ENCODE measurements at places on chromosomes 6 and 20.

DNA sequence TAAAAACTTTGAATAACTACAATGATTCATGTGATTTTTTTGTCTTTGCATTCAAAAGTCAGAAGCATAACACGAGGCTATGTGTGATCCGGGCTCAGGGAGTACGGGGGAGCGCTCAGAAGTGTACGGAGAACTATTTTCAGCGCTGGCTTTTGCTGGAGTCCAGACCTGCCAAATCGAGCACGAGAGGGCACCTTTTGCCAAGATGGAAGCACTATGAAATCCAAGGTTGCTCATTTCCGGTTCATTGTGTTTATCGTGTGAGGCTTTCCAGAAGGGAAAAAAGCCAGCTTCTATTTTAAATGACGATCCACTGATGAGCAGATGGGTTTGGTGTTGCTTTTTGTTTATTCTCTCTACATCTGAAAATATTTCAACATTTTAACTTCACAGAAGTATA, 11.3 kb downstream of the RAMACL start:
- DNase-seq: no peak

- no peak for DNase-seq
These were observed 290.2 kb downstream of the PHACTR1 start for GRCh38 chr6:13006578-13007300.

DNA sequence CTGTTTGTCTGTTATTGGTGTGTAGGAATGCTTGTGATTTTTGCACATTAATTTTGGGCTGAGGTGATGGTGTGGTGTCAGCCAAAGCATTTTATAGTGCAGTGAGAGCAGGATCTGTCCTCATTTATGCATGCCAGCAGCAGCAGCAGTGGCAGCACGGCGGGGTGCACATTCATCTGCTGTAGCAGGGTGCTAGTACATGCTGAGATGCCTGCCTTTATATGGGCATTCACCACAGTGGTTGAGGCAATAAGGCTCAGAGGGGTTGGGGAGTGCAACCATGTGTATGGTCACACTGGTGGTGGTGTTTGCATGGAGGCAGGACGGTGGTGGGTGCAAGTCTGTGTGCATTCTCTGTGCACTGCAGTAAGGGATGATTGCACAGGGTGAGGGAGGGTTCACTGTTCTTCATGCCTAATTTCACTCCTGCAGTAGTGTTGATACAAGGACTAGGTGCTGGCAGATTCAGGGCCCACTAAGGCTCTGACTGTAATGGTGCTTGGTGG, 129.3 kb upstream of the SYNCRIP start:
- DNase-seq: no peak

DNA sequence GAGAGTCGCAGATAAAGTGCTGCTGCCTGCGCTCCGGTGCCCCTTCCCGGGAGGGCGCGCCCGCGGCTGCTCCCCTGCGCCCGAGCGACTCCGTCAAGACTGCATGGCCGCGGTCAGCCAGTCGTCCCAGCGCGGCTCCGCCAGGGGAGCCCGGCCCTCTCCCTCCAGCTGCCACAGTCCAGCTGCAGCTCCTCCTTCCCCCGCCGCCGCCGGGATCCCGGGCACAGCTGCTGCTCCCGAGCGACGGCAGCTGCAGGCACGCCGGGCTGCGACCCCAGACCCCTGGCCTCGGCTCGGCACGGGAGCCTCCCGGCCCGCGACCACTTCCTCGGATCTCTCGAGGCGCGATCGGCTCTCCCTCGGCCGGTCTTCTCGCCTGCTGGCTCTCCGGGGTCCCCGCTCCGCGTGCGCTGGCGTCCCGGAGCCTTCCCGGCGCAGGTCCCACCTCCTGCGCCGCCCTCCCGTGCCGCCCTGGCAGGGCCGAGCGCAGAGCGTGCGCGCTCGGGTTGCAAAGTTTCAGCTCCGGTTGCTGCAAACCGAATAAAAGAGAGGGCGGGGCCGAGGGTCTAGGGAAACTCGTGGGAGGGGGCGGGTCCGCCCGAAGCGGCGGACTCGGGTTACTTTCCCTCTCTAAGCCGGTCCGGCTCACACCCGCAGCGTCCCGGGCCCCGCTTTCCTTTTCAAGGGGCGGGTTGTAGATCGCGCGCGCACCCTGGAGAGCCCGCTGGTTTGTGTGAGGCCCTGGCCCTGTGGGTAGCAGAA, at the start of gene CNKSR3:
CNKSR3 (minus strand) TSS at position 542 of the 762 bp plus-strand sequence. CDS start 571 bp downstream, outside the sequence.
- peak; percentile 96 for DNase-seq

DNA sequence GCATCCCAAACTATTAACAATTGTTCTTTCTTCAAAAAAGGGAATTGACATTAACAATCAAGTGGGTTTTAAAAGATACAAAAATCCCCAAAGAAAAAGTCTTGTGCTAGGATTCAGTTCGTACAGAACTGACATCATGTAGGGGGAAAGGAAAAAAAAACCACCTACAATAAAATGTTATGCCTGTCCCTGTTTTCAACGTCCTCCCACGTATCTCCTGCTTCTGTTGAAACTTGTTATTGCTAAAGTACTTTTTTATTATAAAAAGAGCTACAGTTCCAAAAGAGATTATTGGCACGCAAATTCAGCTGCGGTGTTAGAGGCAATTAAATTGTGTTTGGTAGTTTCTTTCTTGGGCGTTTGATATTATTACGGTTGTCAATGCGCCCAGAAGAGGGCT, 102.8 kb upstream of the PHACTR1 start:
- no peak for DNase-seq

- no peak for DNase-seq
These were observed 585 bp downstream of the PIM1 start for GRCh38 chr6:37170273-37171200.

DNA sequence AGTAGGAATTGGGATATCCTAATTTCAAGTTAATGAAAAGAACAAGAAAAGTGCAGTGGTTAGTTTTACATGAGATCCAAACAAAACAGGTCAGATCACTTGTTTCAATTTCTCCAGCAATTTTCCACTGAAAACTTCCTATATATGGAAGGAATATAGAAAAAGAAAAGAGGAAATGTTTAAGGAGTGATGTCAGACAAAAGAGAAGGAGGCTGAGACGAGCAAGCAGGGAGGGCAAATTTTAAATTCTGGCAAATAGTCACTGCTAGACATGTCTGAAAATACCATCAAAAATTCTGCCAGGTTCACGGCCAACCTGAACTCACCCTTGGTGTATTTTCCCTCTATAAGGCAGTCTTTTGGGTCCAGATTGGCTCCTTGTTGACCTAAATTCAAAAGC, 9.5 kb upstream of the NUP153 start:
- DNase-seq: no peak

- no peak for DNase-seq
These were observed 12.2 kb downstream of the BPIFB4 start for GRCh38 chr20:33091693-33092092.

DNA sequence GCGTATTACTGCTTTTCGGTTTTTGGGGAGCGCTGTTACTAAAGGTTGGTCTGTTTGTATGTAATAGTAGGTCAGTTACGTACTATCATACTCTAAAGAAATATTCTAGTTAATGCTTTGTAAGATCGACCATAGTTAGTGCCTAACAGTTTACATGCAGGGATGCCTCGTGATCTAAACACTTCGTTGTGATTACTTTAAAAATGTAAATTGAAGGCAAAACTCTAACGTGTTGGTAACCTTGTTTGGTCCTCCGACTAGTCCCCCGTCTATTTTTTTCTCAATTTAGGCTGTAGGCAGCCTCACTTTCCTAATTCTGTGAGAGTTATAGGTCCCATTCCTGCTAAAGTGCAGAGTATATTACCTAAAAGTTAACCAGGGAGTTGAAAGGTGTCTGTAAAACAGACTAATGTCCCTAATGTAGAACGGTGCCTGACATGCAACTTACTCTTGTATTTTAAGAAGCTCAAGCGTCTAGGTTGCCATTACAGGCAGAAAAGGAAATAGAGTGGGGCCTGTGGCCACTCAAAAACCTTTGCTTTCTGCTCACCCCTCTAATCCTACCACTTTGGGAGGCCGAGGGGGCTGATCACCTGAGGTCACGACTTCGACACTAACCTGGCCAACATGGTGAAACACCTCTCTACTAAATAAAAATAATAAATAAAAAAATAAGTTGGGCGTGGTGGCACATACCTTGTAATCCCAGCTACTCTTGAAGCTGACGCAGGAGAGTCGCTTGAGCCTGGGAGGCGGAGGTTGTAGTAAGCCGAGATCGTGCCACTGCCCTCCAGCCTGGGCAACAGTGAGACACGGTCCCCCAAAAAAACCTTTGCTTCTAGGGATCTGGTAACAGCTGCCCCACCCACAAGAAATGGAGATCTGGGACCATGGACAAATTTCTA, 37.8 kb downstream of the HFE start:
- no peak for DNase-seq

DNA sequence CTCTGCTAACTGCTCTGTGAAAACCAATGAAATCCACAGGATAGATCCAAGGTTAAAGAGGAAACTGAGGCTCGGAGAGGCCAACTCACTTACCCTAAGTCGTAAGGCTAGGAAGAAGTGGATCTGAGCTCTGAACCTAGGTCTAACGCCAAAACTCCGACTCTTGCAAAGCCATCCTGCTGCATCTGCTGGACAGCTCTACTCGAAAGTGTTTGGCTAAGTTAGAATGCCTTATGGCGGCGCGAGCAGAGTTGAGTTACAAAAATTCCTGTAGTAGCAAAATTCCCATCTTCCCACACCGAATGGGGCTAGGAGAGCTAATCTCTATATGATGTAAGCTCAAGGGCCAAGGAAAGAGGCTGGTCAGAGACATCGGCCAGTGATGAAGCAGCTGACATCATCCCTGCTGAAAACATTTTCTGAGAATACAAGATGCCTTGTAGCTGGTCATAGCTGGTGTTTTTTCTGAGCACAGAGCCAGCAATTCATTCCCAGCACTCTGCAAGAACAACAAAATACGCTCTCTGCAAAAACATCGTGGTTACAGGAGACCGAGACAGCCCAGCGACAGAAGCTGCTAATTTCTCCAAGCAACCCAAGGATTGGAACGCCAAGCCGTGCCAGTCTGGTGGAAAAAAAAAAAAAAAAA, 1.8 kb downstream of the SPATA2 start:
- DNase-seq: no peak

DNA sequence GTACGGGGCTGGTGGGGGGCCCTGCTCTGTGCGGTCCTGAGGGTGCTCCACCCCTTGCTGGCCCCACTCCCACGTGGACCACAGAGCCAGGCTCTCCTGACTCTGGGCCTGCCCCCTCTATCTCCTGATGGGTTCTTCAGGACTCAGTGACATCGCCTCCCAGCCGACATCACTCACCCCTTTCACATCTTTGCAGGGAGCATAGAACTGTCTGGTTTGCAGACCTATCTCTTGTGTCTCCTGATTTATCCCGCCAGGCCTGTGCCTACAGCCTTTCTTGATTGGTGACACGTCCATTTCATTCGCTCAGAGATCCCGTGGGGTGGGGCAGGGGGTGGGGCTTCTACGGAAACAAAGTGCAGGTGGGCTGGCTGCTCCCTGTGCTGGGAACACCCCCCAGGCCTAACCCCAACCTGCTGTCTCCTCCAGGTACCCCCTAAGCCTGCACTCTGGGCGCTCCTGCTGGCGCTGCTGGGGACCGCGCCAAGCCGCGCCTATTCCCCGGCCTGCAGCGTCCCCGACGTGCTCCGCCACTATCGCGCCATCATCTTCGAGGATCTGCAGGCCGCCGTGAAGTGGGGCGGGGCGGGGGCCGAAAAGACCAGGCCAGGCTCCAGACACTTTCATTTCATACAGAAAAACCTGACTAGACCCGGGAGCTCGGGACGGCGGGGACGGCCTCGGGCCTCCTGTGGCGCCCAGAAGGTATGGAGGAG, 1.7 kb downstream of the C20orf204 start:
- DNase-seq: no peak

DNA sequence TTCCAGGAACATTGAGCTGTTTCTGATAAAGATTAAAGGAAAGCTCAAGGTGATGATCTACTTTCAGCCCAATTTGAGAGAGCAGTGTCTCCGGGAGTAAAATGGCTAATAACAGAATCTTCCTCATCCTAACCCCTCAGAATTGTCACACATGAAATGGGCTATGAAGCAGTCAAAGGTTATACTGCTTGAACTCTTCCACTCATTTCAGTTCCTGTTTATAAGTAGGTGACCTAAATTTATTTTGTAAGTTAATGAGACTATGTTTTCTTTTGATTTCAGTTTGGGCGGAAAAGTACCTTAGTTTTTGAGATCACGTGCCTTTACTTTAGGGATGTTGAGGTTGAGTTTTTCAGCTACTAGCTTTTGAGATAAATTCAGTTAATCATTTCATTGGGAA, 47.2 kb downstream of the QKI start:
- no peak for DNase-seq

DNA sequence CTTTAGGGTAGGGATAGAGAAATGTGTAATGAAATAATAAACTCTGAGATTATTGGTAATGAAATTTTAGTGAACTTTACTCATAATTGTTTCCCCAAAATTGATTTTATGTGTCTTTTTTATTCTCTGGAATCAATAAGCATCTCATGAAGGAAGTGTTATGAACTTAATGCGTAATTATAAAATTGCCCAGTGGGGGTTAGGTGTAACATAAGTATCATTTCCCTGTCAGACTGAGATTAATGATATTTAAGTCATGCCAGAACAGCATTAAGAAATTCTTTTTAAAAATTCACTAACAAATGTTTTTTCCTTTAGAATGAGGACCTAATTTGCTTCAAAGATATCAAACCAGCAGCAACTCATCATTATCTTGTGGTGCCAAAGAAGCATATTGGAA, 10.0 kb downstream of the HINT3 start:
- no peak for DNase-seq

DNA sequence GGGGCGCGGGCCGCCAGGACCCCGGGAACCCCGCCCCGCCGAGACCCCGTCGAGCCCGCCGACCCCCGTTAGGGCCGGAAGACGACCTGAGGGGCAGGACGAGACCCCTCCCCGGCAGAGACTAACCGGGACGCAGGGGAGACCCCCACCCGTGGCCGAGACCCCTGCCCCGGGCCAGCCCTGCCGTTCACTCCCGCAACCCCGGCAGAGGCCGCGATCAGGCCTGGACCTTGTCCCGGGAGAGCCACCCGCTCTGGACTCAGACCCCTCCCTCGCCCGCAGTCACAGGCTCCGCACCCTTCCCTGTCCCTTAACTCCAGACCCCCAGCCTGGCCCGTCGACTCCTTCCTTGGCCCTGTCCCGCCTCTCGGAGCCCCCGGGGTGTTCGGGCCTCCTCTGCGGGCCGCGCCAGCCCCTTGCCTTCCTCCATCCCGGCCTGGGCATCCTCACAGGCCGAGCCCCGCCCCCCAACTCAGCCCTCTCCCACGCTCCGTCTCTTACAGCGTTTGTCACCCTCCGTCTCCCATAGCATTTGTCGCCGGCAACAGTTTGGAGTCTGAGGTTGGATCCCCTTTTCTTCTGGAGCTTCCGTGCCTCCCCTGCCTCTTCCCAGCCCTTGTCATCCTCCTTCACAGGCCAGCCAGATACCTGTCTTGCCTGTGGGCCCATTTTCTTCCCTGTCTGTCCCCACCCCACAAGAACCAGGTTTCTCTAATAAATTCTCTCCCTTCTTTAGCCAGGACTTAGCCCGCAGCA, 569 bp downstream of the TCEA2 start:
- no peak for DNase-seq

GRCh38 chr6:30828027-30828962, 56.0 kb upstream of the DDR1 start:
- peak; percentile 77 for DNase-seq

GRCh38 chr20:41691443-41691842, 73.3 kb upstream of the CHD6 start:
- DNase-seq: no peak

- no peak for DNase-seq
These were observed 24.1 kb upstream of the SALL4 start for GRCh38 chr20:51826372-51826771.

Data from right renal pelvis (tissue), 4 donors.